ENCODE measurements at places on chromosomes 2 and 18.

- DNase-seq = no peak
Measured at GRCh38 chr2:33909945-33910695, 311.0 kb upstream of the FAM98A start.

GRCh38 chr2:174635776-174636404 is 38.3 kb upstream of the WIPF1 start:
- DNase-seq = peak; percentile 58

- DNase-seq = peak; percentile 15
Measured at GRCh38 chr18:39464006-39464405, 1898.4 kb upstream of the CELF4 start.

DNA sequence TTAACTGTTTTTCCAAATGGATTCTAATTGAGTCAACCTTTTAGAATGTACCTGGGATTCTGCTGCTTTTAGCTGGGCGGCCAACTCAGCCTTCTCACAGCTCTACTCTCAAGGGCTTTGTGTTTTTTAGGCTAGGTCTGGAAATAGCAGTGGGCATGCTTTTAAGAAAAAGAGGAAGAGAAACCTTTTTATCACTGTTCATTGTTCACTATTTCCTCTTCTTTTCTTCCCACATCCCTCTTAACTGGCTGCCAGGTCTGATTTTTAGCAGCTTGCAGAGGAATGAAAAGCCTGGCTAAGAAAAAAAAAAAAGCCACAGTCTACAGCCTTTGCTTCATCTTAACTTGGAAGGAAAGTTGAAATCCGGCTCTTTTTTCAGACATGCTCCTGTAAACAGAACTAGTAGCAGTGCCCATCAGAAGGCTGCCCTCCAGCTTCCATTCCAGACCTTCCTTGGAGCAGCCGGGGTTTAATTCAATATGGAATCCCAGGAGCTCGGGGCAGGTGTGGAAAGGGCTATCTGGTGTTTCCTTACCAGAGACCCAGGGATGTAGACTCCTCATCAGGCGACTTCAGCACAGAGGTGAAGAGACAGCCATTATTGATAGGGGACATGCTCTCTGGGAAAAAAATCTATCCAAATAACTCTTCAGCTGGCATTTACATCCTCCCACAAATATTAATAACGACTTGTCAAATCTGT is 230.7 kb downstream of the MYO3B start:
- DNase-seq = no peak

DNA sequence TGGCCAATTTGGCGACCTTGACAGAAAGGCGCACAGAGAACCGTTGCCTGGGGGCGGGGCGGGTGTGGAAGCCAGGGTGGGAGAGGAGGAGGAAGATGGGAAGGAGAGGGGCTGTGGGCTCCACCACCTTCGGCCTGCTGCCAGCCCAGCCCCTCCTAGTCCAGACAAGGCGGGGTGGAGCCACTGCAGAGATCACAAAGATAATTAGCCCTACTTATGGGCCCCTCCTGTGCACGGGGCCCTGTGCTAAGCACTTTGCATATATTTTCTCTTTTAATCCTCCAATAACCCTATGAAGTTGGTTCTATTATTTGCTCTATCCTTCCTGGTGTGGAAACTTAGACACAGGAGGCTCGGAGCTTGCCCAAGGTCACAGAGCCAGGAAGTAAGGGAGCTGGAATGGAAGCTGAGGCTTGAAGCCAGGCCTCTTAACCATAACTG is 13.7 kb upstream of the ECEL1 start:
- no peak for DNase-seq

- DNase-seq = no peak
Measured at GRCh38 chr2:102387763-102388546, 32.4 kb downstream of the IL18R1 start.

DNA sequence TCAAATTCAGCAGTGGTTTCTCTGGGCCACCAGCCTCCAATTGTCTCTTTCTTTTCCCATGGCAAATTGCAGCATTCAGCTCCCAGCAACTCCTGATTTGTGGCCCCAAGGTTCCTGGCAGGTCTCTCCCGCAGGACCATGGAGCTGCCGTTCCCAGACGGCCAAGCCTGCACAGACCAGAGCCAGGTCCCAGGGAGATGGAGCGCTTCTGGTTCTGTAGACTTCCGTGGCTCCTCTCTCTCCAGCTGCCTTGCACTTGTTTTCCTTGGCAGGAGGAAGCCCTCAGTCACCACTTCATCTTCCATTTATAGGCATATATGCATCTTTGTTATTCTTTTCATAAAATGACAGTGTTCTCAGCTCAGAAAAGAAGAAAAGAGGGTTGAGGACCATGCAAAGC is 21.7 kb downstream of the TNP1 start:
- peak; percentile 62 for DNase-seq

DNA sequence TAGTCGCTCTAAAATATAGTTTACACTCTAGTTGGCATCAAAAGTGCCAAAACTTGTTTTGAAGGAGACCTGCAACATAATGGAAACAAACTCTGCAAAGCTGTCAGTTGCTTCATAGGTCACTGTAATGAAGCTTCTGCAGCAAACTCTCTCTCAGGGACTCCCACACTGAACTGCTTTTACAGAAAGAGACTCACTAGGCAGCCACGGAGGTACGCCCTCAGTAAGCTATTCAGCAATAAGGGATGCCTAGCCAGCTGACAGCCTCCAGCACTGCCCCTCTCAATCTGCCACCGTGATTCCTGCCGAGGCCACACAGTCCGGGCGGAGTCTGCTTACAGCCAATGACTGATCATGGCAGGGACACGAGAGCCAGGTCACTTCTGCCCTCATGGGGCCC is 51.1 kb downstream of the COLEC12 start:
- DNase-seq = peak; percentile 55

DNA sequence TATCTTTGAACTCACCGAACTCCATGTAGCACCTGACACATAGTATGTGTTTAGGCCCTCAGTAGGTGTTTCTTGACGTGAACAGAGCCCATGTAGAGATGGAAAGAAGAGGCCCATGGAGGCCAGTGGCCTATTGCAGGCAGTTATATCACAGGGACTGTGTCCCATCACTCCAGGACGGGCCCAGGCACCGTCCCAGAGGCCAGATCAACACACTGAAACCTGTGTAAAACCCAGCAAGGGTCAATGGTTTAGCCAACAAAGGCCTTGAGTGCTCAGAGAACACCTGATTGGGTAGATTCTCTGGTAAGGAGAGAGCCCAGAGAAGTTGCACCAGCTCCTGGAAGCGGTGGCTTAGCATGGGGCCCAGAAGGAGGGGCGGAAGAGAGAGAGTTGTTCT is 82.8 kb downstream of the INHBB start:
- no peak for DNase-seq

DNA sequence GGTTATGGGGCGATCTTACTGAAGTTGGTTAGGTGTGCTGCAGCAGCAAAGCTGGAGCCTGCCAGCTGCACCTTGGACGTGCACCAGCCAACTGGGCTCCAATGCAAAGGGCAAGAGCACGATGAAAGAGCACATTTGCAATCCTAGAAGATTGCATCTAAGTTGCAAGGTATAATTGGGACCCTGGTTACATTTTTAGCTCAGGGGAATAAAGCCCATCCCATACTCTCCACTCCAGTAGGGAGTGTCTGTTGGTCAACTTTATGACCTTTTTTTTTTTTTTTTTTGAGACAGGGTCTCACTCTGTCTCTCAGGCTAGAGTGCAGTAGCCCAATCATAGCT is 22.2 kb upstream of the GPR55 start:
- no peak for DNase-seq

DNA sequence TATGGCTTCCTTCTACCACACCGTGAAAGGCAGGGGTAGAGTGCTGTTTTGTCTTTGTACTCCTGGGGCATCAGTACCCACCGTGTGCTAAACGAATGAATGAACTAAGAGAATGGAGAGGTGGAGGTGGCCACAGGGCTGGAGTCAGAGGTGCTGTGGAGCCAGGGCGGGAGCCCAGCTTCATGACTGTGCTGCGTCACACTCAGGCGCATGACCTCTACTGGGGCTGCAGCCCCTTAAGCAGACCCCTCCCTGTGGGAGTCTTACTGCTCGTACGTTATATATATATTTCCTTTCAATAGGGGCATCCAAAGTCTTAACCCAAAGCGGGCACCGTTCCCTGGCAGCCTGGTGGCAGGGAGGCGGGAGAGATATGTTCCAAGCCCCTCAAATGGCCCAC is 18.0 kb upstream of the LBH start:
- no peak for DNase-seq

DNA sequence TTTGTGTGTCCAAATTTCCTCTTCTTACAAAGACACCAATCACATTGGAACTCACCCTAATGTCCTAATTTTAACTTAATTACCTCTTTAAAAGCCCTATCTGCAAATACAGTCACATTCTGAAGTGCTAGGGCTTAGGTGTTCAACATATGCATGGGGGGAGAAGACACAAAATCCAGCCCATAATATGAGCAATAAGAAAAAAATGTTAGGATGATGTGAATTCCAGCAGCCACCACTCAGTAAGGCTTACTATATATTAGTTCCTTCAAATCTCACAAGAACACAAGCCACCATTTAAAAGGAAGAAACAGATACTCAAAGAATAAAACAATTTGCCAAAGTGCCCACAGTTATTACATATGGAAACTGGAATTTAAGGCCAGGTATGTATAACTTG is 285.7 kb downstream of the EPHA4 start:
- DNase-seq = no peak

GRCh38 chr2:54384301-54385203 is 71.6 kb upstream of the SPTBN1 start:
- DNase-seq = no peak

- no peak for DNase-seq
Measured at GRCh38 chr18:49628881-49629795, 67.3 kb downstream of the LIPG start.

DNA sequence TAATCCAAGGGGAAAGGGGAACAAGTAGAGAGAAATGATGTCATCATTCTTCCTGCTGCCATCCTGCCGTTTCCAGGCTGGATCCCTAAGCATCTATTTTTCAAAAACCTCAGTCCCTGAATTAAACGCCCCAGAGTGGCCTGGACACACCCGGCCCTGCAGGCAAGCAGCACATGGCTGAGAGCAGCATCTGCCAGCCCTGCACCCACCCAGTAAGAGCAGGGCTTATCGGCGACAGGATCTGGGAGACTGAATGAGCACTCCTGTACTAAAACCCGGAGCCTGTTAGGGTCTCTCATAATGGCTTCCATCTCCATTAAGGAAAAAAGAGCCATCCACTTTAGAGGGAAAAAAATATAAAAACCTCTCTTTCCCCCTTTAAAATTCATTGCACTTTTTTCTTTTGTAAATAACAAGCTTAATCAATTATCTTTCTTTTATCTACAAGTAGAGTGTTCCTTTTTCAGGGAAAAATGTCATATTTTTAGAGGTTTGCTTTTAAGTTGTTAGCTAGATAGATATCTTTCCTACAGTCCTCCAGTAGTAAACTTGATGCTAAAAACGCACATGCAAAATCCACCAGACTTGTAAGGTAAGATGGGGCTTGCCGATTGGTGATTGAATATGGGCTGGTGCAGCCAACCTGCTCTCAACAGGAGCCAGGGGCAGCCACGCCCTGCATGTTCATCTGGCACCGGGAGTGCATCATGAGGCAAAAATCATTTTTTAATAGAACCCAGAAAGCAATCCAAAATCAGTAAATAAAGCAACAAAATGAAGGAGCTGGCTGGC is 457.8 kb downstream of the EIPR1 start:
- DNase-seq = no peak

DNA sequence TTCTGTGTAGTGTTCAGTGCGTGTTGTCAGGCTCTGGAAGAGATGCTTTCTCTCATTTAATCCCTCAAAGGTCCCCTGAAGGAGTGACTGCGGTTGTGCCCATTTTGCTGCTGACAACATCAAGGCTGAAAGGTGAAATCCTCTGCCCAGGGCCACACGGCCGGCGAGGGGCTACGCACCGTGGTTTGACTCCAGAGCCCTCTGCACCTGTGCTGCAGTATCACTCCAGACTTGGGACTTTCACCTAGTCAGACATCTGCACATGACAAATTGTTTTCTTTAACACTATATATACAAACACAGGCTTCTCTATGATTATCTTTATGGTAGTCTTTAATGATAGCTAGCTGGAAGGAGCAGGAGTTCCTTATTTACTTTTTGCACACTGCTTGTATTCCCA is 90.2 kb downstream of the ARMC9 start:
- no peak for DNase-seq

GRCh38 chr2:974054-974453 is 23.4 kb downstream of the SNTG2 start:
- DNase-seq = no peak

- DNase-seq = no peak
Measured at GRCh38 chr2:1183300-1183699, 230.0 kb upstream of the TPO start.

DNA sequence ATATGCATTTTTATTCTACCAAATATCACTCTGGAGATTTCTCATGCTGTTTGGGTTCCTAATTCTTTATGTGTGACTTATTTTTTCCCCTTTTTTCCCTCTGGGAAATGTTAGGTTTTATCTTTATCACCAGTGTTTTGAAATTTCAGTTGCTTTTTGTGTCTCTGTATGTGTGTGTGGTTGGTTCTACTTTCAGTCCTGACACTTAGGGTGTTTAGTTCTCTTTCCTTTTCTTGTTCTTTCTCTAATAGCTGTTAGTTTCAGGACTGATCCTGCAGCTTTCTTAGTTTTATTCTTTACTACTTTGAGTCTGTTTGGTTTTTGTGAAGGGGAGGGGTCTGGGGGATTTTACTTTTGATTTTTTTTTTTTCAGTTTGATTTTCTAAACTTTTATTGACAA is 23.1 kb downstream of the PPM1B start:
- DNase-seq = no peak

GRCh38 chr2:109466674-109467575 is 146.8 kb downstream of the SEPTIN10 start:
- DNase-seq = peak; percentile 28

DNA sequence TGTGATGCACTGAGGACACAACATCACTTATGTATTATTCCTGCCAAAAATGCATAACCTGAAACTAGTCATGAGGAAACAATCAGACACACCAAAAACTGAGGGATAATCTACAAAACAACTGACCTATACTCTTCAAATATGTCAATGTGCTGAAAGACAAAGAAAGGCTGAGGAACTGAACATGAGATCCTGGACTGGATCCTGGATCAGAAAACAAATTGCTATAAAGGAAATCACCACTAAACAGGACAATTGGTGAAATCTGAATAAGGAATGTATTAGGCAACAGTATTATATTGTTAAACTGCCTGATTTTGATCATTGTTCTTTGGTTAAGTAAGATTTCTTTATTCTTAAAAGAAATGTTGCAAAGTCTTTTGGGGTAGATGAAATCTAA is 28.8 kb downstream of the CUL3 start:
- no peak for DNase-seq

DNA sequence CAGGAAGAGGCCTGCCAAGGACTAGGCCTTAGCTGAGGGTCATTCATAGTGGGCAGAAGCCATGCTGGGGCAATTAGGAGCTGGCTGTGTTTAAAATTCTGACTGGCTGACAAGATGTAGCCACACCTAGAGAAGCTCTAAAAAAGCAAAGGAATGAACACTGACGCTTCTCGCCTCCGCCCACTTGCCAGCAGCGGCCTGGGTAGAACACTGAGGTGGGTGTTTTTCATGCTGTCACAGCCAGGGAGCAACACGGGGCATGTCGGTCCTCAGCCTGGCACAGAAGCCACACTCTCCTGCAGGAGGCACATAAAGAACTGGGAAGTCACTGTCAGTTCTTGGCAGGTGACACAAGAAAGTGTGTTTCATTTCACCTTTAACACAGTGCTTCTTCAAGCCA is 10.4 kb downstream of the CHST10 start:
- DNase-seq = no peak
